ENCODE measurements at places on chromosomes 5 and 9.
A peak's percentile ranks its signal among the peaks of the same experiment; 100 is the strongest.

- no peak for DNase-seq
Observed at GRCh38 chr5:176608142-176608705, 1.7 kb downstream of the GPRIN1 start.

DNA sequence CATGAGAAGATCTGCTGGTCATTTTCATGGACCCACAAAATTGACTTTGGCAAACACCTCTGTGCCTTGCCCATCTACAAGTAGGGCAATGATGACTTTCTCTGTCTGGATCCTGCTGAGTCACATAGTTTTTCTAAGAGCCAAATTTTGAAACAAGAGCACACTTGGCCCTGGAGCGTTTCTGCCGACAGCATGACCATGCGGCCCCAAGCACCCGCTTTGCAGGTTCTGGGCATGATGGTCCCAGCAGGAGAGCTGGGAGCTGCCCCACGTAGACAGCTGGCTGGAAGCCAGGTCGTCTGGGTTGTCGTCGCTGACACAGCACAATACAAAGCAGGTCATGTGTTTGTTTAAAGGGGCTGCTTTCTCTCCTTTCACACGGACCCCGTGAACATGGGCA is 159.8 kb downstream of the SYK start:
- no peak for DNase-seq

DNA sequence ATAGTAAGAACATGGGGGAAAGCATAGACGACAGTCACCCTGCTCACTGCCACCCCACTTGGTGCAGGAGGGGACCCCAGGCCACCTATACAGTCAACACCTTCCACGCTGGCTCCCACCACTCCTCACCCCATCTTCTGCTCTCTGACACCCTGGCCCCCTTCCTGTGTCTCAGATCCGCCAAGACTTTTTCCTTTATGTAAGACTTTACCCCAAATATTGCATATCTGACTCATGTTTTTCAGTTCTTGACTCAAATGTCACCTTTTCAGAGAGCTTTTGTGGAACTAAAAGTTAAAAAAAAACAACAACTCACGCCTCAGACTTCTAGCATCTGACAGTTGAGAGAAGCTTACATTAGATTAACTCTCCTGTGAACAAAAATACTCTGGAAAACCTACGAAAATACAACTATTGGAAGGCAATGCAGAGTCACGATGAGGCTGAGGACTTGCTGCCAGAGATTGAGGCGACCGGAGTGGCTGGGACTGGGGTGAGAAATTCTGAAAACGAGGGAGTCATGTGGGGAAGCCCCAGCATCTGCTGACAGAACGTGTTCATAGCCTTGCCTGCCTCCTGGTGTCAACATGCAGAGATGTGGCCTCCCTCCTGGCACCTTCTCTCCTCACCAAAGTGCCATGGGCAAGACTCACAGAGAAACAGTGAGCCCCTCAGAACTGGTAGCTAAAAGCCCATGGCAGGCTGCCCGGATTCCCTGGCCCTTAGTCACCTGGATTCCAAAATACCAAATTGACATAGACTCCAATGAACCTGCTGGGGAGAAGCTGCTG is 22.4 kb upstream of the FCN2 start:
- DNase-seq = no peak

DNA sequence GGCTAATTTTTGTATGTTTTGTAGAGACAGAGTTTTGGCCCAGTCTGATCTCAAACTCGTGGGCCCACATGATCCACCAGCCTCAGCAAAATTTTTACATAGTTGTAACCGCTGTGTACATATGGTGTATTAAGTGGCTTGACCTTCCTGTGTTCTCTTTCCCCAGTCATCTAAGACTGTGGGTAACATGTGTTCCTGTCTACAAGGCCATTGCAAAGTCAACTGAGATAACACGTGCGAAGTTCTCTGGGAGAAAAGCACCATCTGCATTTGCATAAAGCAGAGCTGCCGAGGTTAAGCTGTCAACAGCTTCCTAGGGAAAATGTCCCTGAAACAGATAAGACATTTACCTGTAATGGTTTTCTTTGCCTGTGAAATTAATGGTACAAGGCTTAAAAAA is 273.7 kb downstream of the FANCC start:
- DNase-seq = no peak

GRCh38 chr9:98778251-98778650 is 18.1 kb downstream of the ANKS6 start:
- no peak for DNase-seq

DNA sequence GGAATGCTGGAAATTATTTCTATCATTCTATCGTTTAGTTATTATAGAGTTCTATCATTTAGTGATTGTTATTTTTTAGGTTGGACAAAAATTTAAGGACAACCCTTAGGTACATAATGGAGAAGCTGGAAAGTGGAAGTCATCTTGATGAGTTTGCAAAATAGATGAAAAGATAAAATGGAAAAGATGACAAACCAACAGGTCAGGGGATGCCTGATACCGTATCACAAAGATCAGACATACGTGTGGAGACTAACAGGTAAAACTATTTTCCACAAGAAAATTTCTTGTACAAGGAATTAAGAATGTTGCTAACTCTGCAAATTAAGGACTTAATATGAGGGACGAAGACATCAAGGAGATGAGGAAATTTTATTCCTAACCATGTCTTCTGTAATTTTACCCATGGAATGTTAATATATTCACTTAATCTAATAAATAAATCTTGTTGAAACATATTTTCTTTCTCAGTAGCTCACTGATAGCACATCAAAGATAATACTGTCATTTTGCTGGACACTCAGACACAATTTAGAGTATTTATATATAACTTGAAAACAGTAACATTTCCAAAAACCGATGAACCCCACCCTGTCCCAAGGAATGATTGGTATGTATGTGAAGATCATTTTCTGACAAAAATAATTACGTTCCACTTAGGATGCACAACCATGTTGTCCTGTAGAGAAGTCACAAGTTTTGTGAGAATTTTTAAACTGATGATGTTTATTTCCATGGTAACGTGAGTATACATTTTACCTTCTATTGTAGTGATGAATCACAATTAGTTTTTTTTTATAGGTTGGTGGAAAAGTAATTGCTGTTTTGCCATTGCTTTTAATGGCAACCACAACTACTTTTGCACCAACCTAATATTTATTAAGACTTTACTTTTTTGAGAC is 2.6 kb downstream of the LURAP1L start:
- no peak for DNase-seq

- DNase-seq = no peak
Observed at GRCh38 chr5:30539004-30539634, 654.4 kb upstream of the CDH6 start.

- no peak for DNase-seq
Observed at GRCh38 chr5:76787237-76787636, 31.6 kb upstream of the F2RL1 start.

DNA sequence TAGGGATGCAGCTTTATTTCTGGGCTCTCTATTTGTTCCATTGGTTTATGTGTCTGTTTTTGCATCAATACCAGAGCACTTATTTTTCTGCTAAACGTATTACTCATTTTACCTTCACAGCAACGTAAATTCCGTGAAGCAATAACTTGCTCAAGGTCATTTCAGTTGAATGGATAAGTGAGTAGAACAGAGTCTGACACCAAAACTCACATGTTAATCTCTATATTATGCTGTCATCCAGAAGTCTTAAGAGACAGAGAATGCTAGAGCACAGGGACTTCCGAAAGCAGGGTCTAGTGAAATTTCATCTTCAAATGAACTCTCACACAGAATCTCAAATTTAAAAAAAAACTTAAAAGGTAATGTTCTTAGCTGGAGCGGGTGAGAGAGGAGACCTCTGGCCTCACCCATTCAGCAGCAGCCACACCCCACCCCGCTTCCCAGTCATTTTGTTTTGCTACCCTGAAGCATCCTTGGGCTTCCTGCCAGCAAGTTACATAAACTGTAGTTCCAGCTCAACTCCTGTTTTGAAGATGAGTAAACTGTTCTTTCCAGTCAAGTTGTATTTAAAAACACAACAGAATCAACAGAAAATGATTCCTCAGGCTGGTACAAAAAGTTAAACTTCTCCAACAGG is 69.3 kb downstream of the TRIM36 start:
- DNase-seq = no peak

DNA sequence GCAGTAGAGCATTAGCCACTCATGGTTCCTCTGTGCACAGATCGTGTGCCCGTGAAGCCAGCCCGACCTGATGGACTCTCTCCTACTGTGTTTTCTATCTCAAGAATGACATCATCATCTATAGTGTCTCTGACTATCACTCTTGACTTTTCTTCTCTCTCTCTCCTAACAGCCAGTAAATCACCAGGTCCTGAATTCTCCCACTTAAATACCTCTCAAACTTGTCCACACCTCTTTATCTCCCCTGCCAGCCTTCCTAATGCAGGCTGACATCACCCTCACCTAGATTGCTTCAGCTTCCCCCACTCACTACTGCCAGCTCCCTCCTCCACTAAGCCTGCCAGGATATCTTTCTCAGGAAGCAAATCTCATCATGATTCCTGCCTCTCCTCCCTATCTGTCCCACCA is 90.6 kb upstream of the MIER3 start:
- DNase-seq = no peak

- DNase-seq = no peak
Observed at GRCh38 chr9:91485006-91485405, 61.4 kb upstream of the NFIL3 start.

GRCh38 chr9:112125951-112126388 is 49.1 kb downstream of the SUSD1 start:
- no peak for DNase-seq

- DNase-seq = no peak
Observed at GRCh38 chr9:6922124-6922676, 164.4 kb downstream of the KDM4C start.

GRCh38 chr5:136159457-136159856 is 26.8 kb downstream of the SMAD5 start:
- no peak for DNase-seq

- DNase-seq = no peak
Observed at GRCh38 chr9:126695701-126696400, 82.1 kb downstream of the LMX1B start.

DNA sequence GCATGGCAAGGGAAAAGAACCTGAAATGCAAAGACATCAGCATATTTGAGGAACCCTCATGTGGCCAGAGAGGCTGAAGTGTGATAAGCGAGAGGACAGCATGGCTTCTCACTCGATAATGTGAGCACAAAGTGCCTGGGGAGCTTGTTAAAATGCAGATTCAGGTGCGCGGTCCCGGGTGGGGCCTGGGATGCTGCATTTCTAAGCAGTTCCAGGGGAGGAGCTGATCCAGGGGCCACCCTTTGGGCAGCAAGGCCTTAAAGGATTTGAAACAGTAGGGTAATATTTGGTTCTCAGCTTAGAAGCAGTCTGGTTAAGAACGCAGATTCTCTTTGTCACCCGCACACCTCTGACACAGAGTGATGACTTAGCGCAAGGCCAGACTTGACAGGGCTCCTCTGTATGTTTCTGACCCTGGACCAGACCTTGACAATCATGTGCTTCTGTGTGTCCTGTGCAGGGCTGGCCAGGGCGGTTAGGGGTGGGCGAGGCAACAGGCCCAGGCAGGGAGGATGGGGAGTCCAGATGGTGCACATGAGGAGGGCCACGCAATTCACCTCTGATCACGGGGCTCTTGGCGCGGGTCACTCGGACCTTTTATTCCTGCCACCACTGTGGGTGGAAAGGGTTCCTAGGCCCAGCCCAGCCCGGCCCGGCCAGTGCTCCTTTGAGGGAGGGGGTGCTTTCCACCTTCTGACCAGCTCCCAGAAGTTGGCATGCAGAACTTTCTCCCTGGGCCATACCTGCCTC is 62.8 kb upstream of the TBC1D2 start:
- no peak for DNase-seq

- DNase-seq = no peak
Observed at GRCh38 chr5:115627295-115627865, 1.5 kb upstream of the TMED7 start.

DNA sequence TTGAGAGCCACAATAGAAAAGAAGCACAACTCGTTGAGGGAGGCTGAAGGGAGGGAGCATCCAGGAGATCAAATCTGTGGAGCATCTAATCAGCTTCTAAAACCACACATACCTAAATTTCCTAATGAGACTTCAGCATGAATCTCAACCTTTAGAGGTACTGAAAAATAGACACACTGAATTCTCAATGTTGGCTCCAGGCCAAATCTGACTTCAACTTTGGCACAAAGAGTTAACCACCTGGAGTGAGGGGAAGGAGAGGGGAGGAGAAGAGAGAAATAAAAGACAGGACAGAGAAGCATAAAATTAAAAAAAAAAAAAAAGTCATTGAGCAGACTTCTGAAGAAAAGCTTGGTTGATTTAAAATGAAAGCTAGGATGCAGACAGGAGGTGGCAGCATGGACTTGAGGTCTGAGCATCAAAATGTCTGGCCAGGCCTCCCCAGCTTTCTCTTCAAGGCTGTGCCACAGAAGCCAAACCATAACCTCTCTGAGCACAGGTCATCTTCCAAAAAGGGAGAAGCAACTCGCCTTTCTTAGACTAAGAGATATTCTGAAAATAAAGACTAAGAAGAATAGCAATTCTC is 205.6 kb downstream of the DENND1A start:
- DNase-seq = peak; percentile 9

- DNase-seq = no peak
Observed at GRCh38 chr5:172572440-172572839, 68.6 kb upstream of the NEURL1B start.

Measured in immature natural killer cell (primary cell).